CD4-positive, alpha-beta memory T cell (primary cell): ENCODE measurements at places on chromosomes 1 and 21.
A peak's percentile ranks its signal among the peaks of the same experiment; 100 is the strongest.

DNA sequence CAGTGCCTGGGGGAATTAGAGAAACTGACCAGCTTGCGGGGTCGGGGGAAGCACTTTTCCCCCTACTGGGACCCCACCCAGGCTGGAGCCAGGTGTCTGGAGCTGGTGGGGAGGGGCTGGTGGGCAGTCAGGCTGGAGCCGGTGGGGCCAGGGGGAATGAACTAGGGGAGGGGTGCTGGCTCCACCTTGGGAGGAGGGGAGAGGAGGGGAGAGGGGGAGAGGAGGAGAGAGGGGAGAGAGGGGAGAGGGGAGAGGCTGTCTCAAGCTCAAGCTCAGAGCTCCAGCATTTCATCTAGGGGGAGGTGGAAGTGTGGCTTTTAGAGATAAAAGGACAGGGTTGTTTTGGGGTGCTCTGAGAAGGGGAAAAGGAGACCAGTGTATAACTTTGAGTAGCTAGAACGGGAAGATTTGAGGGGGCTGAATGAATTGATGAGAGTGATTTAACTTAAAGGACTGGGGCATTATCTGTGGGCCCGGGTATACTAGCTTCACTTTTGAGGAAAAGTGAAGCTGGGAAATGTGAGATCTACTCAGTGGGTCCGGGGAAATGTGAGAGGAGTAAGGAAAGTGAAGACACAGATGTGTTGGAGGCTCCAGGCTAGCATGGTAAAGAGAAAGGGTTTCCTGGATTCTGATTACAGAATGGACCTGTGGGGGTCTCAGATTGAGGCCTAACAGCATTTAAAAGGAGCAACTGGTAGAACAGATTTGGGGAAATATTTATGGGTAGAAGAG lies 2.8 kb downstream of the EFNA1 start:
- no peak for DNase-seq

DNA sequence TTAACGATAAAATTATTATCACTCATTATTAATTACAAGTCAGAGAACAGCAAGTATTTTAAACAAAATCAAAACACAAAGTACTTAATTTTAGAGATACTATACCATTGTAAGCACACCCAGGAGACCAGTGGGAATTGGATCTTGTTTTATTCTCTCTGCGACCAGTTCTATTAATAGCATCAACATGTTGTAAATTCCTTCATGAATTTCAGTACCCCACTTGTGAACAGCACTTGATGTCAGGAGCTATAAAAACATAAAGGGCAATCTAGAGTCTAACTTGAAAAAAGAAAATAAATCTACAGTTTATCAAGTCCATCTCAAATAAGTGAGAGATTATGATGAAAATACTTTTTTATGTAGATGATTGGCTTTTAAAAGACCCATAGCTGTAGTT lies 42.9 kb downstream of the USP24 start:
- DNase-seq, result no peak

DNA sequence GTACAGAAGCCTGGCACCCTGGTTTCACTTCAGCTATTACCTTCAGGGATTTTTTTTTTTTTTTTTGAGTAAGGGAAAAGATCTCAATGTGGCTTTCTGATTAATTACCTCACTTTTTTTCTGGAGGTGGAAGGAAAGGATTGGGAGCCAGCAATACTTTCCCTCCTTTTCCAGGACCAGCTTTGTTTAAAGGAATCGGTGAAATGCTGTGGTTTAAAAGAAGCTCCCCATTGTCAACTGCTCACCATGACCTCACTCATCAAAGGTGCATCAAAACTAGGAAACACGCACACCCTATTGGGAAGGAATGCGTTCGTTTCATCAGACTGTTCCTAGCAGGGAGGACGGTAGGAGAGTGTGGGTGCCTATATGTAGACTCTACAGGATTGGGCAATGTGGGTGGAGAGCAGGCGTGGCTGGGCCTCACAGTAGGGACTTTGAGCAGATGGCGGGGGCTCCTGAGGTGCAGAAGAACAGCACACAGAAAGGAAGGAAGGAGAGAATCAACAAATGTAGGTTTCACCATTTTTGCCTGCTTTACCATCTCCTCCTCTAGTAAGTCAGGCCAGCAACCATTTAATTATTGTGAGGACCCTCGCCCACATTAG lies 13.0 kb downstream of the PHGDH start:
- DNase-seq, result no peak

DNA sequence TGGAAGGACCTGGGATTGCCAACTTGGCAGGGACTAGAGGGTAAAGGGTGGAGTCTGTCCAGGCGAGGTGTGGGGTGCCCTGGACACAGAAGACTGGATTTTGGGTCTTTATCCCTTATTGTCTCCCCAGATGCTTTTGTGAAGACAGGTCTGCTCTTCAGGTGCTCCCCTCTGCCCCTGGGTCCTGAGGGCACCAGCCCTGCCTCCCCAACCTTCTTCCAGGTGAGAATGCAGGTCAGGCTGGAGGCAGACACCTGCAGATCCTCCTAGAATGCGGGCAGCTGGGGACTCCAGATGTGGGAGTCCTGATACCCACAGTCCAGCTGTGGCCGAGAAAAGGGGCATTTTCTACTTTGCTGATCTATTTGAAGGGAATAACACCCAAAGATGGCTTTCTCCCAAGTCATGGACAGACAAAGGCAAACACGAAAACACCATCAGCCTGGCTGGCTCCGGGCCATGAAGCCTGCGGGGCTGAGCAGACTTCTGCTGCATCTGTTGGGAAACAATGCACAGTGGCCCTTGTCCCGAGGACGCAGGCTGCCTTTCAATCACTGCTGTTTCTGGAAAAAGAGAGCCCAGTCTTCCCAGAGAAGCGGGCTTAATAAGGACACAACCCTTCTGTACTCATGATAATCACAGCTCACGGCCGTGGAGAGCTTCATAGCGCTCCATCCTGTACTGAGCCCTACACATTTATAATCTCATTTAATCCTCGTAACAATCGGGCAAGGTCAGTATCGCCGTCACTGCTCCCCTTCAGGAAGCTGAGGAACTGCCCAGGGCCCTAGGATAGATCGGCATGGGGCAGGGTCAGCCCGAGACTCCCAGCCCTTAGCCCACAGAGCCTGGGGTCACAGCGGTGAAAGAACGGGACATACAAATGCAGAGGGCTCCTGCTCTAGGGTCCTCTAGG lies 62.0 kb upstream of the ABCG1 start:
- DNase-seq, result no peak

DNA sequence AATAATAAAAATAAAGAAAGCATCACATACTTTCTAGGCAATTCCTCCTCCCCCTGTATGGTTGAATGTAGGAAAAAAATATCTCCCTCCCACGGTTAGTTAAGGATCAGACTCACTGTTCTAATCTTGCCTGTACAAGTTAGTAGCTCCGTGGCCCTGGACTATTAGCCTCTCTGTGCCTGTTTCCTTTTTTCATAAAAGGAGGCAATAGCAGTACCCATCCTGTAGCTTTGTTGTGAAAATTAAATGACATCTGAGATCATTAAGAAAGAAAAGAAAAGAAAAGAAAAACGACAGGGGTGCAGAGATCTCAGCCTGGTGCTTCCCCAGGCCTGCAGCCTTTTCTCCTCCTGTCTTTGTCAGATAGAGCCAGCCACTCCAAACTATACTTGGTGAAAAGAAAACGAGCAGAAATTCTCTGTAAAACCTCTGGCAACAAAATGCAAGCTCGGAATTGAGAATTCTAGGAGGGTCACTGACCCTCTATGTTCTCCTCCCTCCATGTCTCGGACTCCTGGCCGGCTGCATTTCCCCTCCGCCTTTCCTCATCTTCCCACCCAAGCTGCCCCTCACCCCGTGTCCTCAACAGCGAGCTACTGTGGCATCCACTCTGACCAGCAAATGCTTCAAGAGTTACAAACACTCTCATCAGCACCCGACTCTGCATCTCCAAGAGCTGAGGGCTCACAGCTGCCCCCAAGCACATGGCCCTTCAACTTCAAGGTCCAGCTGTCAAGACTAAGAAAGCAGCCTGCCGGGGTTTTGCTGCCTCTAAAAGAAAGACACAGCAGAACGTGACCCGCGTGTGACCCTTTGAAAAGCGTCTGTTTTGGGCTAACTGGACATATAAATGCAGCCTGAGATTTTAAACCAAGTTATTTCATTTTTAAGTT lies 13.6 kb downstream of the RIPK4 start:
- DNase-seq, result no peak

- no peak for DNase-seq
Observed at GRCh38 chr1:80392529-80392928, 1386.0 kb upstream of the ADGRL4 start.

DNA sequence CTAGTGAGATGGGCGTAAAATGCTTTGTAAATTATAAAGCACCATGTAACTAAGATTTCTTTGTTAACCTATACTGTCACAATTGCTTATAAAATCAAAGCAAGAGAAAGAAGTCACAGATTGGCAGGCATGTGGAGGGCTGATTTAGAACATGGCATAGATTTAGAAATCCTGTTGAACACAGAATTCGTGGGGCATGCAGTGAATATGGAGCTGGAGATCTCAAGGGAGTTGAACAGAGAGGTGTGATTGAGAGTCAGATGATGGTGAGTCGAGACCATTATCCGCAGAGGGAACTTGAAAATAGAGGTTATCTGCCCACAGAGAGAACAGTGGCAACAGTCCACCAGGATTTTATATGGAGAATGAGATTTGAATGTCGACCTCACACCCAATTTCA lies 27.6 kb downstream of the PBX1 start:
- DNase-seq, result no peak

DNA sequence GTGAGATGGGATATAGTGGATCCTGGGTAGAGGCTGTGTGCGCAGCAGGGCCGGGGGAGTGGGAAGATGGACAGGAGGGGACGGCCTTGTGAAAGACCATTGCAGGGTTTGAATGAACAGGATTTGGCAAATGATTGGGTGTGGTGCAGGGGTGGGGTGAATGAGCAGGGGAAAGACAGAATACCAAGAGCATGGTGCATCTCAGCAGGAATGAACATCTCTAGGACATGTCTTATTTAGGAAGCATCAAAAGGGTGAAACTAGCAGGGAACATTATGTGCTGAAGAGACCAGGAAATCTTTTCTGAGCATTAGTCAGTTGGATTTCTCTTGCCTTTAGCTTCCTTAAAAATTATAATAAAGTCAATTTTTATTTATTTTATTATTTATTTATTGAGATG lies 60.6 kb upstream of the SLC2A1 start:
- no peak for DNase-seq

DNA sequence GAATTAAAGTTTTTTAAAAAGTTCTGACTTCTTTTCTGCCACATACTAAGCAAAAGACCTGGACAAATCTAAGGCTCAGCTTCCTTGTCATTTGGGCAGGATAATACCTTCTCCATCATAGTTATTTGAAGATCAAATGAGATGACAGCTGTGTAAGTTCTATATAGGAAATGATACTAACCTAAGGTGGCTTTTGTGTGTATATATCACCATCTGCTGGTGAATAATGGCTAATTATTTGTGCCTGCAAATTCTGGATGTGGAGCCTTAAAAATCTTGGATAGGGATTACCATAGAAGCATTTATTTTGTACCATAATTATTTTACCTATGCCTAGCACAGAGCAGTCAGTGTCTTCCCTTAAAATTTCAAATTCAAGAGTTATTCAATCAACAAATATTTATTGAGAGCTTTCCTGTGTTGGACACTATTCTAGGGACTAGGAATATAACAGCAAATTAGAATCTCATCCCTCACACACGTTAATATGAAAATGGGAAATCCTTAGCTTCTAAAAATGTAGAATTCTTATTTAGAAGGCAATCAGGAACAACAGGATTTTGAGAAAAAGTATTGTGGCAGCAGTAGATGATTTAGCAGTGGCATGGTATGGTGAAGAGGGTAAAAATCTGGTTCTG lies 89.8 kb downstream of the TMEM200B start:
- peak; percentile 44 for DNase-seq
